ENCODE measurements at places on chromosomes 4 and X.

GRCh38 chr4:117898496-117898895, 135.8 kb upstream of the NDST3 start:
- DNase-seq: peak; percentile 55

DNA sequence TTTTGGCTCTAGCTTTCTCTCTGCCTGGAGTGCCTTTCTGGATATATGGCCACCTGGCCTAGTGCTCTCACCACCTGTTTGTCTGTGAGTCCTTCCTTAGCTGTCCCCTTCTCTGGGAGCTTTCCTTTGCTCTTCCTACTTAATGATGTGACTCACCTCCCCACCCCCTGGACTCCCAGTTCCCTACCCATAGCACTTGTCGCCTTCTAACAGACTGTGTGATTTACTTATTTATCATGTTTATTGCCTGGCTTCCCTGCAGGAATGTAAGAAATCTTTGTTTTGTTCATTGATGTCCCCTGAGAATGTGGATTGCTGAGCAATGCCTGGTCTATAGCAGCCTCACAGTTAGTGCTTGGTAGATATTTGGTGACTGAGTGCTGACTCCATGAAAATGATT, 18.9 kb downstream of the ADD1 start:
- DNase-seq: peak; percentile 70

- DNase-seq: no peak
Observed at GRCh38 chrX:40096395-40097091, 1.2 kb downstream of the BCOR start.

DNA sequence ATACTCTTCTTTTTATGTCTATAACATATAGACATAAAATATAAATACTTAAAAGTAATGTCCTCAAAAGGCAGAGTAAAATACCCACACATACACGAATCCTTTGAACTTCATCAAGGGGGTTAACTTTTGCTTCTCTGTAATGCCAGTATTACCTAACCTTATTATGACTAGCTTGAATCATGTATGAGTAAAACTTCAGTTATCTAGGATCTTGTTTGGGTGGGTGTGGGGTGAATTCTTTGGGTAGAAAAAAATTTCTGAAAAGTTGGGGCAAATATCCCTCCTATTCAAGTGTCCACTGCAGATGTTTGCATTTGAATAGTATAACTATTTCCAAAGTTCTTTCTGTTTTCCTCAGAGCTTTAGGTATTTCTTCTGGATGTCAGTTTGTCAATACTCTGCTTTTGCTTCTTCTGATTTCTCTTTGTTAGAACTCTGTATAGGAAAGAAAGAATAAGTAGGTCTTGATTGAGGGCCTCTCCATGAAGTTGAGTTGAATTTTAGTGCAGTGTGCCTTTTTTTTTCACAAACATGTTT, 173.8 kb downstream of the ADGRL3 start:
- DNase-seq: no peak

DNA sequence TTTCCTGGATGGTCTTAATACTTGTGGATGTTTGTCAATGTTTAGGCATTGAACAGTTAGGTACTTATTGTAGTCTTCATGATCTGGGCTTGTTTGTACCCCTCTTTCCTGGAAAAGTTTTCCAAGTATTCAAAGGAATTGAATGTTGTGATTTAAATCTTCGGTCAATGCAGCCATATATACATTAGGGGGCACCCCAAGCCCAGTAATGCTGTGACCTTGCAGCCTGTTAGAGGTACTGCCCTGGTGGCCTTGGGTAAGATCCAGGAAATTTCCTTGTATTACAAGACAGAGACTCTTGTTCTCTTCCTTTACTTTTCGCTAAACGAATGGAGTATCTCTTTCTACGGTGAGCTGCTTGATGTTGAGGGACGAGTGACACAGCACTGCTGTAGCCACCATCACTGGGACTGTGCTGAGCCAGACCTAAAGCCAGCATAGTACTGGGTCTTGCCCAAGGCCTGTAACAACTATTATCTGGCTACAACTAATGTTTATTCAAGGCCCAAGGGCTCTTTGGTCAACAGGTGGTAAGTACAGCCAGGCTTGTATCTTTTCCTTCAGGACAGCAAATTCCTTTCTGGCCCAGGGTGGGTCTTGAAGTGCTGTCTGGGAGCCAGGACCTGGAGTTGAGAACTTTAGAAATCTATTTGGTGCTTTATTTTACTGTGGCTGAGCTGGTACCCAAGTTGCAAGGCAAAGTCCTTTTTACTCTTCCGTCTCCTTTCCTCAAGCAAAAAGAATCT, 118.3 kb upstream of the ATOH1 start:
- DNase-seq: peak; percentile 38

DNA sequence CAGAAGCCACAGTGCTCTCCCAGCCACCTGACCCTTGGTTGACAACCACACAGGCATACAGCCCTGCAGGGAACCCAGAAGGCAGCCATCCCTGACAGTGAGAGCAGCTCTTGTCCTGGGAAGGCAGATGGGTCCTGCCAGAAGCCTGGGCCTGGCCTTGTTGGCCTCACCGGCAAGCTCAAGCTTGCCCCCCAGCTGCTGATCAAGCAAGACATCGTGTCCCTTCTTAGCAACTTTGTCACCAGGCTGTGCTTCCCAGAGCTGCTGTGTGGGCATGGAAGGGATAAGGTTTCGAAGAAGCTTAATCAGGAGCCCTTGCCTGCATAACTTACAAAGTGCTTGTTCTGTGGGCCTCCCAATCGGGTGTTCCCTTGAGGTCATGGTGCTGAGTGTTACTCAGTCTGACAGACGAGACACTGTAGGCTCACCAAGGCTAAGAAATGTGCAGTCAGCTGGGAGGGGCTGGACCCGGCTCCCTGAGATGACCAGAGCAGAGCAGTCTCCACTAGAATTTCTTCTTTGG, 6.8 kb upstream of the ABLIM2 start:
- no peak for DNase-seq
